Spinal cord (tissue), 10 donors: ENCODE measurements at places on chromosomes 5 and 9. TPM values are rescaled to one million over a fixed set of nuclear protein-coding genes. Genes with fewer than 3 reads are reported as not detected.

DNA sequence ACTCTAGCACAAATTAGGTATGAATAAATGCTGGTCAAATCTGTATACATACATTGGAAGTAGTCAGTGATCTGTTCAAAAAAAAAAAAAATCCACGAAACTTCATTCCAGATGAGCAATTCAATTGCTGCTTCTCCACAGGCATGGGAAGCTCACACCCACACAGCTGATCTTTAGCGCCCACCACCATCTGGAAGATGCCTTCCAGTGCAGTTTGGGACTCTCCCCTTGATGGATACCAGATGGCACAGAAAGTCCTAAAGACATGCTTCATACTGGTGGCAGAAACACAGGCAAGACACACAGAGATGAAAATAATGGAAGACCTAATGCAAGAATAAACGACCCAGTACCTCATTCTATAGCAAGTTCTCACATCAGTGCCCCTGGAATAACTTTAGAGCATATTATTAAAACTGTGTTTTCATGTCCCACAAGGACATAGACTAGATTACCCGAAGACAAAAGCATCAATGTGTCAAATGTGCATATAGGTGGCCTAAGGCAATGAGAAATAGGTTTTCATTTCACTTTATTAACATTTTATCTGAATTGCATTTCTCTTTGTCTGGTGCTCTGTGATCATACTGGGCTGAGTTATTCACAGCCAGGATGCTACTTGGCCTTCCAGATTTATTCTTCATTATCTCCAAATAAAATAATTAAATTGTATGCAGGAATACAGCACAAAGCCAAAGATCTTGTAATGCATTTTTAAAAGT lies 135.4 kb upstream of the TAS2R1 start:
- DNase-seq, result no peak

DNA sequence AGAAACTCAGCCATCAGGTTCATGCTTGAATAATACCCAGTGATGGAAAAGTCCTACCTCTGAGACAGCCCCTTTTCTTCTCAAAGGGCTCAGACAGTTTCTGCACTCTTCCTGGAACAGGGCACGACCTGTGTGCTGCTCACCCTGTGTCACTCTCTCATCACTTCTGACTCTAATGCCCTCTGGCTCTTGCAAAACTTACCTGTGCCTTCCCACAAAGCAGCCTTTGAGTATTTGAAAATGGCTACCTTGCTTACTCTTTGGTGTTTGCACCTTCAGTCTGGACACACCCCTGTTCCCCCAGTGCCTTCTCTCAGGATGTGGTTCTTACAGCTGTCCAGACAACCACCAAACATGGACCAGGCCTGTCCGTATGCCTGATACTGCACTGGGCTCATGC lies 171.4 kb downstream of the GRIA1 start:
- DNase-seq, result no peak

DNA sequence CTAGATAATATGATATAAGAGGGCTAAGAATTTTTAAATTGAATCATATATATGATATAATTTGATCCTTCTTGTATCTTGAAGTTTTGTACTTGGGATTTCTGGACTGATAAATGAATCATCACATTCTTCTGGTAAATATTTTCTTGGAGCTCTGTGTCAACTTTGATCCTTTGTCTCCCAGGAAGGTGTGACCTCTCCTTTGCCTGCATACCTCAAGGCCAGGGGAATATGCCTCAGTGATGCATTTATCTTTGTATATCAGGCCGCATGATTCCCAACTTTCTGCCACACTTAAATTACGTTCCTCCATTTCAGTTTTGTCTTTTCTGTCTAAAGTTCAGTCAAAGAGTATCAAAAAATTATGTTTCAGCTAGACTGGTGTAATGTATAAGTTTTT lies 101.2 kb downstream of the NLN start:
- no peak for DNase-seq

- DNase-seq, result peak; percentile 78
Measured at GRCh38 chr9:6645355-6646292, at the start of gene GLDC. TSS of gene GLDC (minus strand) at chr9:6645729. CDS start at chr9:6645499, 230 bp downstream.

DNA sequence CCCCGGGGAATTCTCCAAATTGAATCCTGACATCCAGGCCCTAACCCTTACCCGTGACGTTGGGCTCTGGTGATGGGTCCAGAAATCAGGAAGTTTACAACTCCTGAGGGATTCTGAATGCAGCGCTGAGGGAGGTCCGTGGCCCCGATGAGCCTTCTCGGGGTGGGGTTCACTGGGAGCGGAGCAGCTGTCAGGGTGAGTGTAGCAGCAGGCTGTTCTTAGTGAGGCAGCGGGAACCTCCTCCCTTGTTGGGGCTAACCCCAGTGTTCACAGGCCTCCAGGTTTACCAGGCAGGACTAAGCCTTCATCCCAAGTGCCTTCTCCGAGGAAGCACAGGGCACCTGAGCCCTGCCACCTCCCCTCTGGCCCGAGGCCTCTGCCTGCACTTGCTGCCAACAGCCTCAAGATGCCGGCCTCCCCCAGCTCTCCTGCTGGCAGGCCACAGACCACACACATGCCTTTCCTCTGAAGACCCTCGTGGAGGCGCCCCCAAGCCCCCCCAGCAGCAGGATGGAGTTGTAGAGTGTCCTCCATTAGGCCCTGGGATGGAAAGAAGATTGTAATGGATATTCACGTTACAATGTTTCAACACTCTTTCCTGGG lies 7.3 kb upstream of the ADAMTS16 start:
- DNase-seq, result no peak

DNA sequence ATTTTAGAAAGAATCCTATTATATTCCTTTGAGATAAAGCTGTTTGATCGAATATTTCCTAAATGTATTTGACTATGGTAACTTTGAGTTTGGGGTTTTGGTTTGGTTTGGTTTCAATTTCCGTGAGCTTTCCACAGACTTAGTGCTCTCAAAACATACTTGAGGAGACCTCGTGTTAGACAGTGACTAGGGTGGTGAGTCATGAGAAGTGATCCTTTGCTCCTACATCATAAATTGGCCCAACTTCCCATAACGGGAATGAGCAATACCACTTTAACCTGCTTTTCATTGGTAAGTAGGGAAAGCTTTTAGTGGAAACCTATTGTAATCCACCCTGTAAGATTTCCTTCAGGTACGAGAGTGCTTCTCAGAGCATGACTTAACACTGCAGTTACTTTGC lies 3.8 kb upstream of the RASEF start:
- no peak for DNase-seq

Gene ABLIM3
- 94.7 TPM for polyA plus RNA-seq

- no peak for DNase-seq
Measured at GRCh38 chr5:181052672-181053487, 12.8 kb downstream of the BTNL9 start.

Gene APBA1
- polyA plus RNA-seq, result 91.6 TPM

Gene FAM53C
- 33.8 TPM for polyA plus RNA-seq

Gene AMBP
- polyA plus RNA-seq, result not detected

DNA sequence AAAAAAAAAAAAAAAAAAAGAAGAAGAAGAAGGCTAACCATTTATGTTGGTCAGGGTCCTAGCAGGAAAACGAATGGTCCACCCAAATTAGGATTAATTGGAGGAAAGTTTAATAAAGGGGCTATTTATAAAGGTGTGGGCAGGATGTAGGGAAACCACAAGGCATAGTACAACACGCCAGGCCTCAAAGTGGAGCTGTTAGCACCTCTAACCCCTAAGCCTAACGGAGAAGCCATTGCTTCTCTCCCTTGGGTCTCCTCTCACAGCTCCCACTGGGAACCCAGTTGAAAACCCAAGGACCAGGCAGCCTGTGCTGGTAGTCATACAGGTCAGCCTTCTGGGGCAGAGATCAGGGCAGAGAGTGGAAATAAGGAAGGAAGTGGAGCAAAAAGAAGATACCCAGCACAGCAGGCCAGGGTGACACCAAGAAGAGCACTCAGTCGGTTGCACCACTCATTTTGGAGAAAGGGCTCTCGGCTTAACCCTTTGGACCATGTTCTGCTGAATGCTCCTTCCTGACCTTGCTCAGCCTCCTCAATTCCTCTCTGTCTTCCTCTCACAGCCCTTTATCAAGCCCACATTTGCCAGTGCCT lies 8.8 kb upstream of the GLIPR2 start:
- no peak for DNase-seq

Gene CDX1
- not detected for polyA plus RNA-seq

DNA sequence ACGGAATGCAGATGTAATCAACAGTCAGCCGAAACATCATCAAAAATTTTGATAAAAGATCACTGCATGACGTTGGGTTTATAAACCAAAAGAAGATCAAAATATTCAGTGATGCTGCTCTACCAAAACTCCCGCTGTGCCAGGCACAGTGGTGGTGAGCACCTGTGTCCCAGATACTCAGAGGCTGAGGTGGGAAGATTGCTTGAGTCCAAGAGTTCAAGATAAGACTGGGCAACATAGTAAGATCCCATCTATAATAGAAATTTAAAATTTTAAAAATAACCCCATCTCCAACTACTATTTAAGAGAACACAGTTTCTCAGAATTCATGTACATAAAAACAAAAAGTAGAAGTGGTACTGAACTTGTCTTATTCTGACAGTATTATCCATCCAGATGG lies 3.8 kb downstream of the LMAN2 start:
- DNase-seq, result no peak

GRCh38 chr5:107619781-107620180 lies 51.0 kb downstream of the EFNA5 start:
- no peak for DNase-seq

DNA sequence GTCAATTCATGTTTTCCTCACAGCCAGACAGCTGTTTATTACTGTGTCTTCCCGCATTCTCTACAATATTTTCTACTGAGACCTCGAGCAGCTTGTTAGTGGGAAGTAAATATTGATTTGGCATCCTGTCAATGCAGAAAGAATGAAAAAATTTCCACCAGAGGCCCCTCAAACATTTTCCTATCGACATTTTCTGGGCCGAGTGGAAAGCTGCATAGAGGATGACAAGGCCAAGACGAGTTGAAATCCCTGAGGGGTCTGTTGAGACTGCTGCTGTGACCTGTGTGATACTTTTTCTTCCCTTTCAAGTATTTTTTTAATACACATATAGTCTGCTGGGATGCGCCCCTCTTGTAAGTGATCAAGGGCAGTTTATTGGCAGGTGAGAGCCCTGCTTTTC lies 91.4 kb upstream of the SH3GL2 start:
- DNase-seq, result no peak

Gene SPOCK1
- polyA plus RNA-seq, result 217 TPM

DNA sequence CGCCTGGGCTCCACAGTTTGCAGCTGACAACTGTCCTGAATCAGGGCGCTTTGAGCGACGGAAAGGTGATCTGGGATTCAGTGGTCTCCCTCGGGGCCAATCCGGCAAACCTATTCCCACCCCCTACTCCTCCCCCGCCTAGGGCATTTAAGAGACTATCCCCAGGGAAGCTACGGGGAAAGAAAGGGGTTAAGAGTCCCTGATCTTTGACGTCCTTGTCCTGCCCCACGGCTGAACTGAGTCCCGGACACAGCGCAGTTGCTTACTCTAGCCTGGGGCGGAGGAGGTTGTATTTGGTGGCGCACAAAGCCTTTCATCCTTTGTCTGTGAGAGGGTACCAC lies 3.4 kb downstream of the RORB start:
- no peak for DNase-seq

GRCh38 chr9:80437825-80438224 lies 866.1 kb downstream of the TLE4 start:
- DNase-seq, result no peak

DNA sequence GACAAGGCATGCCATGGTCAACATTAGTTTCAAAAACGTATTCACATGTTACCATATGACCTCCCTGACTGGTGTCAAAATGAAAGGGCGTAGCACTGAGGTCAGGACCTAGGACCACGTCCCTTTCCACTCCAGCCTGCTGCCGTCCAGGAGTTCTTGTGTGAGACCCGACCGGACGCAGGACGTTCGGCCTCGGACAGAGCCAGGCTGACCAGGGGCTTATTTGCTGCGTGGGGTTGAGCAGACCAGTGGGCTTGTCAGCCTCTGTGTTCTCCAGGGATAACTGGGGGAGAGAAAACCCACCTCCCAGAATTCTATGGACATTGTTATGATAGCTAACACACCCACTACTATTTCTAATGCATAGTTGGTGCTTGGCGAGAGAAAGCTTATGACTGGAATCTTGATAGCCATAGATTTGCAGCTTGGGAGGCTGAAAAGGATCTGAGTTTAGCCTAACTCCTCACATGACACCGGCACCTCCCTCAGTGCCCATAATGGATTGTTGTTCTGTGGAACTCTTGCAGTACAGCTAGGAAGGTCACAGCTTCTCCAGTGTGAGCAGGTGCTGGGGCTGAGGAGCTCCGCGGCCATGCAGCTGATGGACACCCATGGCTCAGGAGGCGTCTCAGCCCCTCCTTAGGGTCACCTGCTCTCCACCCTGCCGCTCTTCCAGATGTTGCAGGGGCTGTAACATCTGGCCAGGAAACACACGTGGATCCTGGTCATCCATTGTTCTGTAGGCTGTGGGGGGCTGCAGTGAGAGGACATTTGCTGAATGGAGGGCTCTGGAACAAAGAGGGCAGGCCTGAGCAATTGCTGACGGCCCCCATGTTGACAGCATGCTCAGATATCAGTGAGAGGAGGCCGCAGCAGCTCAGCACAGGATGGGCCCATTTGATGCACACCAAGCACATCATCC lies 368.4 kb downstream of the IRX2 start:
- no peak for DNase-seq

DNA sequence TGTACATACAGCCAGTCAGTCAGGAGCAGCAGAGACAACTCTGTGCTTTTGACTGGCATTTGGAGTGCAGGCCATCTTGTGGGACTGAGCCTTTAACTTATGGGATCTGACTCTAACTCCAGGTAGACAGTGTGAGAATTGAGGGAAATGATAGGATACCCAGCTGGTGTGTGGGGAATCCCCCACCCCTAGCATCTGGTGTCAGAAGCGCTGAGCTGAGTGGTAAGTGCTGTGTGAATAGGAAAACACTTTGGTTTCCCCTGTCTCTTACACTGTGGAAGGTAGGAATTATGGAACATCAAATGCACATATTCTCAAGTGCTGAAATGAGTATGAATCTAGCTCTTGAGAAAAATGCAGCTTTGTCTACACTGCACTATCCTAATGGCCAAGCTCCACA lies 43.9 kb downstream of the CCDC125 start:
- no peak for DNase-seq

DNA sequence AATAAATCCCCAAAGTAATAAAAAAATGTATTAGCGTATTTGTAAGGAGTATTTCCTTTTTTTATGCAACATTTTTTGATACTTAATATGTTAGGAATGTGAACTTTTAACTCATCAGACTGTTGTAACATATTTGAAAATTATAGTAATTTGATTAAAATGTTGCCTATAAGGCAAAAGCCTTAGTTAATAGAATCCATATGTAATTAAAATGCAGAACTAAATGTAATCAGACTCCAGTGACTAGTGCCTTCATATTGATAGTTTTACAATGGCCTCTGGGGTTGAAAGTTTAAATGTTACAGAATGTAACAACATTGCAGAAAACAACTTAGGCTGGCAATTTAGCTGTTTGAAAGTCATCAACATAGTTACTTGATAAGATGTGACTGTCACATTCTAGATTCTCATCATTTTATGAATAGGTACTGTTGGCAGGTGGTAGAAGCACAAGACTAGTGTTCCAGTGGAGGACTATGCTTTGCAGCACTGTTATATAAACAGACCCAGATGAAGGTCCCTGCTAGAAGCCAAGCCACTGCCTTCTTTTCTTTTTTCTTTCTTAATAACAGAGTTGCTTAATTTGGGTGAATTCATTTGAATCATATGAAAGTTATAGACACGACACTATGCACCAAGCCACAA lies 382.9 kb downstream of the CCDC171 start:
- peak; percentile 2 for DNase-seq

GRCh38 chr5:142686968-142687367 lies 1.1 kb upstream of the FGF1 start:
- DNase-seq, result no peak
